ENCODE measurements at places on chromosomes 2 and 18. TPM values are rescaled to one million over a fixed set of nuclear protein-coding genes. Genes with fewer than 3 reads are reported as not detected.

Gene C2orf78
- not detected for total RNA-seq

Gene EVA1A
- 0.21 TPM for total RNA-seq

Gene SGPP2
- total RNA-seq = 0.05 TPM

Gene GPR45
- not detected for total RNA-seq

Gene GKN2
- not detected for total RNA-seq

Gene NEURL3
- total RNA-seq = 1.2 TPM

Gene MARCHF4
- 1.3 TPM for total RNA-seq

Gene PLA2R1
- 5.7 TPM for total RNA-seq

Gene UPP2
- not detected for total RNA-seq

Gene CAMKMT
- total RNA-seq = 12.6 TPM

Measured in Panc1 (cell line).